ENCODE measurements at places on chromosomes 2 and 18.
A peak's percentile ranks its signal among the peaks of the same experiment; 100 is the strongest.

- DNase-seq = no peak
Observed at GRCh38 chr2:161415034-161415986, 787 bp upstream of the TBR1 start.

GRCh38 chr2:212330263-212330662, 208.3 kb downstream of the ERBB4 start:
- no peak for DNase-seq

GRCh38 chr2:143977356-143977755, 542.6 kb downstream of the ZEB2 start:
- DNase-seq = no peak

DNA sequence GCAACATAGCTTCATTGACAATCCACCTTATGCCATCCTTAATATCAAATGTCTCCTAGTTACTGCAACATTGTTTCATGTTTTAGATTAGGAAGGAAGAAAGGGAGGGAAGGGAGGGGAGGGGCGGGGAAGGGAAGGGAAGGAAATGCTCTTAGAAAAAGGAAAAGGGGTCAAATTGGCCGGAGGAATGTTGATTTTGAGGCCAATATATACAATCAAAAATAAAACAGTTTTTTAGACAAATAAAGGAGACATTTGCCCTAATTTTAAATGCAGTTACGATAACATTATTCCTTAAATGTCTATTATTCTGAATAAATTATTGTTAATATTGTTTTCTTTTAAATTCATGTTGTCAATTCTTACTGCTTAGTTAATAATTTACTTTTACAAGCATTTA, 33.5 kb upstream of the CALCRL start:
- DNase-seq = no peak

DNA sequence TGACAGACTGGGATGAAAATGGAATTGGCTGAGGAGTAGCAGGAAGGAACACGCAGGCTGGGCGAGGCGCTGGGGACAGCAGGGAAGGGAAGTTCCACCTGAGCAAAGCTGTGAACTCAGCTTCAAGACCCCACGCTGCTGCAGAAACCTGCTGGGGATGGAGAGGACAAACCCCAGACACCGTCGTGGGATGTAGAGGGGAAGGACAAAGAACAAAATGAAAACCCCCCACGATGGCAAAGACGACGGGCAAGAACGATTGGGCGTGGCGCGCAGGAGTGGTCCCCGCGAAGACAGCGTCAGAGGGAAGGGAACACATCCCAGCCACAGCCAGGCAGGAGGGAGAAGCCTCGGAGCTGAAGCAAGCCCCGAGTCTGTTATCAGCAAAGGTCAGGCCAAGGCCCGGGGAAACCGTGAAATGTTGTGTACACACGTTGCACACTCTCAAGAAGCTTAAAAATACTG, 222.9 kb downstream of the NDUFA10 start:
- DNase-seq = no peak

DNA sequence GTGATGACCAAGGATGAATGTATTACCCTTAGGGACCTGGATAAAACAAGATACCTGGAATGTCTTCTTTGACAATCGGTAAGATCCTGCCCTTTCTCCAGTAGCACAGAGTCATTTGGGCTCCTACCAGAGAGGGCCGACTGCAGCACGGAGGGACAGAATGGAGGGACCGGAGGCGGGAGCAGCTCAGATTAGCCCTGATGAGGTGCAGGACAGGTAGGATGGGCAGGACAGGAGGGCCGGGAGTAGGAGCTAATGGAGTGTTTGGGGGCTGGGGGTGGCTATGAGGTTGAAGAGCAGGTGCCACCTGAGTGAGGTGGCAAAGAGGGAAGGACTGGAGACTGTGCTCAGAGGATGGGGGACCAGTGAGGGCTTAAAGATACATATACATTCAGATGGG, 9.9 kb upstream of the PRELID3A start:
- DNase-seq = no peak

DNA sequence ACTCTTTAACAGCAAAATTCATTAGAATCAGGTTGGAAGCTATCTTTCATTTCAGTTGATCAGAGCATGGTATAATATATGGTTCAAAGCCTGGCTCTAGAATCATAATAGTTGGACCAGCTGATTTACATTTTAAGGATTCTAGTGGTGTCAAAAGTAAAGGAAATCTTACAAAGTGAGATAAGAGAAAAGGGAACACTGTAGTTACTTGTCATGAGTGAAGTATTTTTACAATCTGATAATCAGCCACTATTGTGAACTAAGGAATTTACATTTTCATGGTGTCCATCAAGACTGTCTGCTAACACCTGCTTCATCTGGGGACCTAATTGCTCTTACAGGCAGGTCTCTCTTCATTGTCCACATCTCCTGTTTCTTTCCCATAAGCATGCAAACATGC, 161.1 kb downstream of the SLC39A10 start:
- no peak for DNase-seq

DNA sequence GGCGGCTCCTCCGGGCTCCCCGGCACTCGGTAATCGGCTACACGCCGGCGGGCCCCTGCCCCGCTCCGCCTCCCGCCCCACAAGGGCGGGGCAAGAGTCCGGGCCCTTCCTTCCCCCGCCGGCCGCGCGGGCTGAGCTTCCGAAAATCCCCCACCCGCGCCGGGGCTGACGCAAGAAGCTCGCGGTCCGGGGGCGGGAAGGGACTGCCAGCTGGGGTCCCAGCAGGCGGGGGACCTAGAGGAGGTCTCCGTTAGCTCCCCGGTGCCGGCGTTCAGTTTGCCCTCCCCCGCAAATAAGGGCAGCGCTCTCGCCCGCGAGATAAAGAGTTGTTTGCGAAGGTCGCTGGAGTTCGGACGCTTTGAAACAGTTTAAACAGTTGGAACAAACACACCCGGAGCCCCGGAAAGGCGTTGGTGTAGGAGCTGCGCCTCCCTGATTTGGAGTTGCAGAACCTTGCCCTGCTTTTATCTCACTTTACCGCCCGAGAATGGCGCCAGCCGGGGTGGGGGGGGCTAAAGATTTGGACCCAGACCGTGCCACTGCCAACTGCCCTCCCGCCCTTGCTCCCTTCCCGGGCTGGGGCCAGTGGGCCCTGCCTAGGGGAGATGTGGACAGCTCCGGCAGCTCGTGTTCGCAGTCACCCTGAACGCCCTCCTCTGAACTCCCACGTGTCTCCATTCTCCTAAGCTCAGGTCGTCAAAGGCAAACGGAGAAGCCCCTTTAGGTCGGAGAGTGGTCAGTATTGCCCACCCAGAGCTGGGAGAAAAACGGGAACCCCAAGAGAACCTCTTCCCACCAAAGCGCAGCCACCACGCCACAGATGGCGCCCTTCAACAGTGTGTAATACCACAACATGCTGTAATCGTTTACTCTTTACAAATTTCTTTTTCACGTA, at the start of gene NFE2L2:
Gene NFE2L2 (minus strand): TSS at position 35 of the 895 bp plus-strand sequence. CDS start 151 bp downstream, outside the sequence.
- peak; percentile 94 for DNase-seq

DNA sequence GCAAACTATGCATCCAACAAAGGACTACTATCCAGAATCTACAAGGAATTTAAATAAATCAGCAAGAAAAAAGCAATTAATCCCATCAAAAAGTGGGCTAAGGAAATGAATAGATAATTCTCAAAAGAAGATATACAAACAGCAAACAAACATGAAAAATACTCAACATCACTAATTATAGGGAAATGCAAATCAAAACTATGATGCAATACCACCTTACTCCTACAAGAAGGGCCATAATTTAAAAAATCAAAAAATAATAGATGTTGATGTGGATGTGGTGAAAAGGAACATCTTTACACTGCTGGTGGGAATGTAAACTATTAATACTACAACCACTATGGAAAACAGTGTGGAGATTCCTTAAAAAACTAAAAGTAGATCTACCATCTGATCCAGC, 164.7 kb downstream of the ZBTB7C start:
- DNase-seq = no peak

- DNase-seq = no peak
Observed at GRCh38 chr18:64097497-64097896, 51.4 kb downstream of the LINC00305 start.

GRCh38 chr2:205002390-205002789, 457.1 kb downstream of the PARD3B start:
- DNase-seq = no peak

DNA sequence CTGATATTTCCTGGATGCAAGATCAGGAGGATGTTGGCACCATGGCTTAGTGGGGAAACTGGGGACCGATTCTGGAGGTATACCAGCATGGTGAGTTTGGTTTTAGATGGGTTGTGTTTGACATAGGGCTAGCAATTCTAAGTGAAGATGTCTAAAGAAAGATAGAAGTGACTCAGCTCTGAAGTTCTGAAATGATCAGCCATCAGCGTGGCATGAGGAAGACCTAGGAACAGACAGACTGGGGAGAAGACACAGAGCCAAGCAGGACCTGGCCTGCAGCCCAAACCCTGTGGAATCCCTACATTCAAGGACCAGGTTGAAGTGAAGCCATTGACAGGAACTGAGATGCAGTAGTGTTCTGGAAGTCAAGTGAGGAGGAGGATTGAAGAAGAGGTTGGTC, 39.8 kb downstream of the HRH4 start:
- no peak for DNase-seq

DNA sequence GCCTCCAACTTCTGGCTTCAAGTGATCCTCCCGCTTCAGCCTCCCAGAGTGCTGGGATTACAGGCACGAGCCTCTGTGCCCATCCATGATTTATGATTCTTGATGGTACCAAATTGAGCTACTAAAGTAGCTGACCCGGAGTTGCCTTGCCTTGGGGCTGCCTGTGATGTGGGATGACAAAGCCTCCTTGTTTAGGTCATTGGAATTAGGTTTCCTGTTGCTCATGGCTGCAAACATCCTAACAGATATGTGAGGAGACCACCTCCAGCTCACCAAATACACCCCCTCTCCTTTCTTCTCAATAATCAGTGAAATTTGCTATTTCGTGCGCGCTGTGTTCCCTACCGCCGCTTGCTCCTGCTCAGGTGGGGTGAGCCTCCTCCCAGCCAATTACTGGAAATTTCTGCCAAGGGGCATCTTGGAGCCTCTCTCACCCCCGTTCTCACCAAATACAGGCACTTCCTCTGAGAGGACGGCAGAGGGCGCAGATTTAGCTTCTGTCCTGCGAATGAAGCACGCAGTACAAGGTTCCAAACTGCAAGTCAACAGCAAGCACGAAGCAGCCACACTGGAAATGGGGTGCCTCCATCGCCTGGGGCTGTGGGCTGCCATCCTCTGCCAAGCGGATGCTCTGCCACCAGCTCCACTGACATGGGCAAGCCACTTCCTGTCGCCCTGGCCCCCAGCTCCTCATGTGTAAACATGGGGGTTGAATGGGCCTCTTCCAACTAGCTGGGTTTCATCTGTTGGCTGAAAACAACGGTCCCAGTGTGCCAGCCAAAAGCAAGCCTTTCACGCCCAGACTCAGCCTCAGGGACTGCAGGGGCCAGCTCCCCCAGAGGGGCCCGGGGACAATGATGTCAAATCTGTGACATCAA, 71.7 kb downstream of the NCAPH start:
- DNase-seq = peak; percentile 93

DNA sequence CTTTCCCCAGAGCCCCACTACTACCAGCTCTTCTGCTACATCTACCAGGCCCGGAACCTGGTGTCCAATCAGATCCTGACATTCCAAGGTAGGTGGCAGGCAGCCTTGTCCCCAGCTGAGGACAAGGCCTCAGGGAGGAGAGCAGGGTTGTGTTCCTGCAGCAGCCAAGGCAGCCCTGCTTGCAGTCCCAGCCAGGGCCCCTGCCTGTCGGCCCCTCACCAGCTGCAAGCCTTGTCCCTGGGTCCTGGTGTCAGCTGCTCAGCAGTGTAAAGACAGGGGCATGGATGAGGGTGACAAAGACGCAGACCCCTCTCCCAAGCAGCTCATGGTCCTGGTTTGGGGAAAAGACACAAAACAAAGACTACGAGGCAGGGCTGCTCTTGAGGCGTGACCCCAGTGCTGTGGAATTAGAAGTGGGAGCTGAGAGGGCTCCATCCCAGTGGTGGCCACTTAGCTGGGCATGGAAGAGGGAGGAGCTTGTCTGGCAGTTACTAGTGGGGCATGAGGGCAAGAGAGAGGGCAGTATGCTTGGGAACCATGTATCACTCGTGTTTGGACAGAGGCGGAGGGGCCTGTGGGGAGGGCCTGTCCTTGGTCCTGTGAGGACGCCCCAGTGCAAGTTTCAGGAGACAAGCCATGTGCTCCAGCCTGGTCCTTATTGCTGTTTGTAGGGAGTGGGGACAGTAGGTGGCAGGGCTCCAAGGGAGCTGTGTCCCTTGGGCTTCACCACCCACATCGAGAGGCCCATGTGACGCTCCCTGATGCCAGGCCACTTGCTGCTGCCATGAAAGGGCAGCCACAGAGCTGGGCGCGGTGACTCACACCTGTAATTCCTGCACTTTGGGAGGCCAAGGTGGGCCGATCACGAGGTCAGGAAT, 47.5 kb downstream of the LMAN2L start:
- no peak for DNase-seq

DNA sequence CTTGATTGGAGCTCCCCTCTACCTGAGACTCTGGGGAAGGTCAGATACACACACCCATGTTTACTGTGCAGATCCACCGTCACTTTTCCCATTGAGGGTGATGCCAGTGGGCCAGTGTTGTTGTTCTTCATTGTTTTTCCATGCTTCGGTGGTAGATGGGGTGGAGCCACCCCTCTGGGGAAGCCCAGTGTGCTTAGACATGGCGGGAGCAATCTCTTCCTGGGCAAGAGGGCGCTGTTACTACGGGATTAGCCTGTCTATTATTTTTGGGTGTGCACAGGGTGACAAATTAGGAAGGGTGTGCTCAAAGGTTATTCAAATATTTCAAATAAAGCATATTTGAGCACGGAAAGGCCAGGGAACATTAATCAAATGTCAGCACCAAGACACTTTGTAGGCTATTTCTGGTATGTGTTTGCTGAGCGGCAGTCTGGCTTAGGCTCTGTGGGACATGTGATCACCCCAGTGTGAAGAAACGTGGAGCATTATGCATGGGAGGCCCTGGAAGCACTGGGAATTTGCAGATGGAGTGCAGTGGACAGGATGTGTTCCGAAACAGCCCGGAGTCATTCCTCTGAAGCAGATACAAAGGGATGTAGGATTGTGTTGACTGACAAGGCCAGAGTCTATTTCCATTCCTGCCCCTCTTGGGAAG, 34.8 kb upstream of the SMIM21 start:
- DNase-seq = no peak

DNA sequence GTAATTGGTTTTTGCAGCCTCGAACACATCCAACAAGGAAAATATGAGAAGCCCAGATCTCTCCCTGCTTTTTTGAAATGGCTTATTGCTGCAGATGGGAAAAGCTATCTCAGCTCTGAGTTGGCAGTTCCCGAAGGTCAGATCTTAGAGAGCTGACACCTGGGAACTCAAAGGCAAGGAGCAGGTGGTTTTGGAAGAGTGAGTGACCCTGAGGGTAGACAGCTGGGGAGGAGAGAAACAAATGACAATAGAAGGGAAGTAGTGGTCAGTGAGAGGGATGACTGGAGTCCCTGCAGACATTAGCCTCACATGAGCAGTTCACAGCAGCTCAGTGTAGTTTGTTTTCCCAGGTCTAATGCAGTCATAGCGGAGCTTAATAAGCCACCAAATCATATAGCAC, 317.9 kb downstream of the STK39 start:
- no peak for DNase-seq

DNA sequence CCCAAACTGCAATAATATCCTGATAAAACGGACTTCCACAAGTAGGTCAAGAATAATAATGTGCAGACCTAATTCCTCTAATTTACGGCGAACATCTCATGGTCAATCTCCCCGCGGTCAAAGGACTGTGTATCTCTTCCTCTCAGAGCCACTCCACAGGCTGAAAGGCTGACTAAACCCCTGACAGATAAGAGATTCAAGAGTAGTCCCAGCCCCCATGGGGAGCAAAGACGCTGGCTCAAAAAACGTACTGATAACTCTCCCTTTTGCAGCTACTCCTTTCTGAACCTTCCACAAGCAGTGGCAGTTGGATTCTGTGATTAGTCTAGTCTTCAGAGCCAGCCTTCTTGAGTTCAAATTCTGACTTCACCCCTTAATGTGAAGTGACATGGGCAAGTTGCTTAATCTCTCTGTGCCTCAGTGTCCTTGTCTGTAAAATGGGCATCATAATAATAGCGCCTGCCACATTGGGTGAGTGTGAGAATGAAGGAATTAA, 19.7 kb upstream of the IL18R1 start:
- DNase-seq = no peak
